ENCODE measurements at places on chromosomes 11 and 22.

GRCh38 chr11:17684550-17684949 is 34.8 kb upstream of the MYOD1 start:
- DNase-seq: no peak

DNA sequence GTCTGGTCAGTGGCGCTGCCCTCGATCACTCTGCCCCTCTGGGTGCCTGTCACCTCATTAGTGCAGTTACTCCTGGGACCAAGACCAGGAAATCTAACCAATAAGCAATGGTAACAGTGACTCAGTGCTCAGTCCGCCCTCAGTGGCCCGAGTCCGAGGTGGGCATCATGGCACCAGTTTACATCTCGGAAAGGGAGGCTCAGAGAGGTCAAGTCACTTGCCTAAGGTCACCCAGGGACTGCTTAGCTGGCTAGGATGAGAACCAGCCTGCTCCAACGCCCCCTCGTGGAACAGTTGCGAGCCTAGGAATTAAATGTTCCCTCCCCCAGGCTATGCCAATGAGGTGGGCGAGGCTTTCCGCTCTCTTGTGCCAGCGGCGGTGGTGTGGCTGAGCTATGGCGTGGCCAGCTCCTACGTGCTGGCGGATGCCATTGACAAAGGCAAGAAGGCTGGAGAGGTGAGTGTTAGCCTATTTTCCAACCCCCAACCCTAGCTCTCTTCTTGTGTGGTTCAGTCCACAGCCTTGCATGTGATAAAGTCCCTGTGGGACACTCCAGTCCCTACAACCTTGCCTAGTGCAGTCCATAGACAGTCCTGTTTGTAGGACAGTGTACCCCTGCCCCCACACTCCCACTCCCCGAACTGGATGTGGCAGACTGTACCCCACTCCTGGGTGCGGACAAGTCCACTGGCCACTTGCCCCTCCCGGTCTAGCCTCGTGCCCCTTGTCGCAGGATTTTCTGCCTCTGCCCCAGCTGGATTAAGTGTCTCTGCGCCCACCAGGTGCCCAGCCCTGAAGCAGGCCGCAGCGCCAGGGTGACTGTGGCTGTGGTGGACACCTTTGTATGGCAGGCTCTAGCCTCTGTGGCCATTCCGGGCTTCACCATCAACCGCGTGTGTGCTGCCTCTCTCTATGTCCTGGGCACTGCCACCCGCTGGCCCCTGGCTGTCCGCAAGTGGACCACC is 1.1 kb downstream of the MTFP1 start:
- DNase-seq: no peak

- DNase-seq: no peak
Measured at GRCh38 chr11:62401811-62402210, 17.0 kb upstream of the SCGB1A1 start.

DNA sequence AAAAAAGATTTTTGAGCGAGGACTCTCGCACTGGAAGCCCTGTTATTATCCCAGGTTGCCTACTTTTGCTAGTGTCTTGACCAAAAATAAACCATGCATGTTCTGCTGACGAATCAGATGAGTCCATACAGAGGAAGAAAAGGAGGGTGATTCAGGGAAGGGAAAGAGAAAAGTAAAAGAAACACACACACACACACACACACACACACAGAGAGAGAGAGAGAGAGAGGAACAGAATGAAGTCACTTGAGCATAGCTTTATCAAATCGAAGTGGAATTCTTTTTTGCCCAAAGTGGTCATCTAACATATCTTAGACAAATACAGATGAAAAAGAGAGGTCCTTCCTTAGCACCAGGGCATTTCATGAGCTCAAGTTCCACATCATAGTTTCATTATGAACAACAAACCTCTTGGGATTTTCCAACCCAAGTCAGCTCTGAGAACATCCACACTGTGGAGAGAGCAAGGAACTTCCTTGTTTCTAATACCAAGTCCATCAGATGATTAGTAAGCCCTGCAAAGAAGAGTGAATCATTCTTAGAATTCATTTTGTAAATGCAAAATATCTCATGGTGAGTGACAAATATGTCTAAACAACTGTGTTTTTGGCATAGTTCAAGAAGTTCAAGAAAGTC is 7.7 kb upstream of the MMP12 start:
- no peak for DNase-seq

DNA sequence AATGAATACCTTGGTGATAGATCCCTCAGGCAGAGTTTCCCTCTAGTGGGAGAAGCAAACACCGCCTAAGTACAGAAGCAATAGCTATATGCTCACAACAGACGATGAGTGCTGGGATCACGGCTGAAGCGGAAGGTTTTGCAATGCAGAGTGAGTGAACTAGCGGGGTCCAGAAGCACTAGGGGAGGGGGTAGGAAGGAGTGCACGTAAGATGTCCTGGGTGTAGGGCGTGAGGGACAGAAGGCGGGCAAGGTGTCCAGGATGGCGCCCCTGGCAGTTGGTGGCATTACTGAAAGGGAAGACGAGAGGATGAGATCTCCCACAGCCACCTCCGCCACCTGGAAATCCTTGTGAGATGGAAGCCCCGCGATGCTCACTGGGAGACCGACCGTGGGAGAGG is 81.0 kb downstream of the ETS1 start:
- DNase-seq: no peak

- DNase-seq: no peak
Measured at GRCh38 chr11:69240332-69241074, 53.5 kb upstream of the MYEOV start.

DNA sequence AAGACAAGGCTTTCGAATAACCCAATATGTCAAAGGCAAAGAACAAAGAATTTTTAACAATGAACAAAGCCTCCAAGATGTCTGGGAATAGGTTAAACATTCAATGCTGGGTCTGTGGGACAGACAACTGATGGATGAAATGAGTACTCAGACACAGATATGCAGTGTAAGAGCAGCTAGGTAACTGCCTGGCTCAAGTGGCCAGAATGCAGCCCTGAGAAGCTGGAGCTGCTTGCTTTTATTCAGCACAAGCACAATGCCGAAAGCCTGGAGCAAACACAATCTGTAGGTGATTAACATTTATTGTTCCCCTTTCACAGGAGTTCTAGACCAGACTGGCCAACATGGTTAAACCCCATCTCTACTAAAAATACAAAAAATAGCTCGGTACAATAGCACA is 24.0 kb downstream of the GLYAT start:
- no peak for DNase-seq

GRCh38 chr11:1072821-1073231 is 1.8 kb upstream of the MUC2 start:
- DNase-seq: no peak

GRCh38 chr11:71062199-71062598 is 190.2 kb downstream of the SHANK2 start:
- DNase-seq: no peak

DNA sequence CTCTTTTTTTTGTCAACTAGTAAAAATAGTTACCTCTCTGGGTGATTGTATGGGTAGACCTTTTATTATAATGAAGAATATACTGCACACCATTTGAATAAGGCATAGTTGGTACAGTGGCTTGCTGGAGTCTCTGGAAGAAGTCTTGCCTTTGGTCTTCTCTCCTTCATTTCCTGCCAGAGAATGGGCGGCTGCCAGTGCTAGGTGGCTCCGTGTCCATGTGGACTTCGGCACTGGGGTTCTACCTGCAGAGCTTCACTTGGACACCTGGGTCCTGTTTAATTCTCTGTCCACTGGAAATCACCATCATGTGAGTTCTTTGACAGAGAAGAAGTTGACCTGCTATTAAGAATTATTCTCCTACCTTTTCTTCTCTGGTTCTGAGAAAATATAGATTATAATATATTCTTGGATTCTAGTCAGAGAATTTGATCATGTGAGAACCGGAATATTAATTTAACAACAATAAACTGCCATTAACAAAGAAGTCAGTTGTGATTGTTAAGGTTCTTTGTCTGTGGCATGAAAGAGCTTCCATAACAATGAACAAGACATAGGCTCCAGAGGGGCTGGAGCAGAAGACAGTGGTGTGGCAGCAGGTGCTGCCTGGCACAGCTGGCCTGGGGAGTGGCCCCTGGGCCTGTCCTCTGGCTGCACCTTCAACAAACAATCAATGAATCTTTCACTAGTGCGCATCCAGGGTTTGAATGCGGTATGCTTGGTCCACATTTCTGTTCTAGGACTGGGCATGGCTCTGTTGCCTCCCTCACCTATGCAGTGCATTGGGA is 77.5 kb downstream of the PPFIBP2 start:
- DNase-seq: no peak

DNA sequence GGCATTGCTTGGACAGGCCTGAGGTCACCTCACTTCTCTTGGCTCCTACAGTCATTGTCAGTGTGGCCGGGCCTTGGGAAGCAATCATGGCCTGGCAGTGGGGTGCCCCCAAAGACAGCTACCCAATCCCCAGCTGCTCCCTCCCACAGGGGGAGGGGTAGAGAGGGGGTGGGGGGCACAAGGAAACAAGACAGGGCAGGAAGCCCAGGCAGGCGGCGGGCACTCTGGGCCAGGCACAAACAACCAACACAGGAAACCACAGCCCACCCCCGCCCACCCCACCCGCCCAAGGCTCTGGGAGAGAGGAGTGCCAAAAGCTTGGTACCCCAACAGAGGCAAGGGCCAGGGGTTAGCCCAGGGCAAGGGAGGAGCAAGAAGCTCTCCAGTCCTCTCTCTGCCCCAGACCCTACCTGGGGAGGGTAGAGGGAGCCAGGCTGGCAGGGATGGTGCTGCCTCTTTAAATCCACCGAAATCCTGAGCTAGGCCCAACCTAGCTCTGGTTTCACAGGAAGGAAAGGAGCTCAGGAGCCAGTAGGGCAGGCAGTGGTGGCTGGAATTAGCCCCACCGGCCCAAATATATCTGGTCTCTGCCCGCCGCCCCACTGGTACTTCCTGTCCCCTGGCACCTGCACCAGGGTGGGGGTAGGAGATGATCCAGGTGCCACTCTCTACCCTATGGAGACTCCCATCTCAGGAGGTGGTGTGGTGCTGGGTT is 12.2 kb downstream of the BCL9L start:
- no peak for DNase-seq

DNA sequence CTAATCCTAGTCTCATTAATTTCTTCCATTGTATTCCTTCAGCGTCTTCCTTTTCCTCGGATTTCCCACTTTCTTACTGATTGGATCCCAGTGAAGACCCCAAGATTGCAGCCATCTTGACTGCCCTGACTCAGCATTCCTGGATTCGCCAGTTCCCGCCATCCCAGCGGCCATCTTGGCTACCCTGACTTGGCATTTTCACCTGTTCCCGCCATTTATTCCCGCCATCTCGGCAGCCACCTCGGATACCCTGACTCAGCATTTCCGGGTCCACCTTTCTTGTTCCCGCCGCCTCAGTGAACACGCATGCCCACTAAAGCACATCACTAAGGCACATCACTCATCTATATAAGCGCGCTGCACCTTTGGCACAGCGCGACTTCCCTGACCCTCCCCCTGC is 13.8 kb upstream of the OR56A3 start:
- DNase-seq: no peak

- no peak for DNase-seq
Measured at GRCh38 chr11:92511522-92512203, 287.0 kb downstream of the FAT3 start.

DNA sequence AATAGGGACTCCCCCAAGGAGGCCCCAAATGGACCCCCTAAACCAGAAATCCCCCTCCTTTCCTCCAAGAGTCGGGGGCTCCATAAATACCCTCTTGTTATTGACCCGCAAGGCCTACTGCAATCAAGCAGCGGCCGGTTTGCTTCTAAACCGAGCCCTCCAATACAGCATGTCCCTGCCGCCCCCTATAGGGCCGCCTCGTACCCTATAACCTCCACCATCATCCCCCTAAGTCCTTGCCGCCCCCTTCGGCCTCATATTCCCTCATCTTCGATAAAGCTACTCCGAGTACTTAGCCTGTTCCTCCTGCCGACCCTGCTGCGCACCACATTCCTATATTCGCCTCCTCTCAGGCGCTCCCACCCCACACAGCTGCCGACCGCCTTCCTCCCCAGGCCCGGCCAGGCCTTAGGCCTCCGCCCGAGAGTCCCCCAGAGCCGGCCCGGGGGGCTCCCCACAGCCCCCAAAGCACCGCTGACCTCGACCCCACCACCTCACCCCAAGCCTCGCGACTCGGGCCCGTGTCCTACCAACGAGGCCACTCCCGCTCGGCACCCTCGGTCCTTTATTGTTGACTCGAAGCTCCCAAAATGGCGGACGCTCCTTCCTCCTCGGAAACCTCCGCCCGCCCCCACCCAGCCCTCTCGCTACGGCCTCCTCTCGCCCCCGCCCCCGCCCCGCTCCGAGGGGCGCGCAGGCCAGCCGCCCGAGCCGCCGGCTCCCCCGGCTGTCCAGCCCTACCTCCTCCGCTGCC is 430 bp downstream of the DDX6 start:
- DNase-seq: no peak

- no peak for DNase-seq
Measured at GRCh38 chr11:45224766-45225165, 61.4 kb downstream of the SYT13 start.

DNA sequence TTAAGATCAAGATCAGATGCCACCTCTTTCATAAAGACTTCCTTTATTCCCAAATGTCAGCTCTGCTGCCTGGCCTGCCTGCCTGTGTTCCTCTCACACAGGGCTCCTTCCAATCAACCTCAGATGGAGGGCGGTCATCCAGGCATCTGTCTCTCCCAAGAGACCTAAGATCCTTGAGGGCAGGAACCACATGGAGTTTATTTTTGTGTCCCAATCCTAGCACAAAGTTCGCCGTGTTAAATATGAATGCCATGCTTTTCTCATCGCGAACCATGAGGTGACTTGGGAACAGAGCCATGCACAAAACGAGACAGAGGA is 72.7 kb upstream of the ARFGAP3 start:
- DNase-seq: no peak

- no peak for DNase-seq
Measured at GRCh38 chr11:125451400-125452124, 44.5 kb downstream of the FEZ1 start.

DNA sequence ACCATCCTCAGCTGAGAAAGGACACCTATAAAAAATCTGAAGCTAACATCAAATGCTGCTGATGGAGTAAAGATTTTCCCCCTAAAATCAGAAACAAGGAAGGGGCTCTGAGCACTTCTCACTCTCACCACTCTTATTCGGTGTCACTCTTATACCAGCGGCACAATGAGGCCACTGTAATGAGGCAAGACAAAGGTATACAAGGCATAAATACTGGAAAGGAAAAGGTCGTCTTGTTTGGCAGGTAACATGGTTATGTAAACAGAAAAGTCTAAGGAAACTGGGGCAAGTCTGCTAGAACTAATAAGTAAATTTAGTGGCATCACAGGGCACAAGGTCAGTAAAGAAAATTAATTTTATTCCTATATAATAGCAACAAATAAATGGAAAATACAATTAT is 8.1 kb upstream of the MOB2 start:
- no peak for DNase-seq

DNA sequence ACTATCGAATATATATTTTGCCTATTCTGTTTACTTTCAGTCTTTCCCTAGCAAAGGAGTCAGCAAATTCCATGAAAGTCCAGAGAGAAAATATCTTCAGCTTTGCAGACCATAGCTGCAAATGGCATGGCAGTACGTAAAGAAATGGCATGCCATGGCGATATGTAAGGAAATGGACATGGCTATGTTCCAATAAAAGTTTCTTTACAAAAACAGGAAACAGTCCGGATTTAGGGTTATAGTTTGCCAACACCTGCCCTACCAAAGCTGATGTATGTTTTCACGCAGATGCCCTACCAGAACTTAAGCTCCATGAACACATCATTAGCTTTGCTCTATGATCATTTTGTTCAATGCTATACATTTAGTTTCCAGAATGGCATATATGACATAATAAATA is 19.5 kb downstream of the KIAA0930 start:
- no peak for DNase-seq
